Effector CD4-positive, alpha-beta T cell (primary cell): ENCODE measurements at places on chromosomes 12 and 14.
A peak's percentile ranks its signal among the peaks of the same experiment; 100 is the strongest.

GRCh38 chr12:119151445-119152026 is 27.2 kb upstream of the HSPB8 start:
- no peak for DNase-seq

GRCh38 chr12:14365294-14366208 is at the start of gene ATF7IP:
Gene ATF7IP (plus strand): TSS chr12:14365682. CDS start chr12:14423916, 58,234 bp downstream.
- DNase-seq = peak; percentile 89

DNA sequence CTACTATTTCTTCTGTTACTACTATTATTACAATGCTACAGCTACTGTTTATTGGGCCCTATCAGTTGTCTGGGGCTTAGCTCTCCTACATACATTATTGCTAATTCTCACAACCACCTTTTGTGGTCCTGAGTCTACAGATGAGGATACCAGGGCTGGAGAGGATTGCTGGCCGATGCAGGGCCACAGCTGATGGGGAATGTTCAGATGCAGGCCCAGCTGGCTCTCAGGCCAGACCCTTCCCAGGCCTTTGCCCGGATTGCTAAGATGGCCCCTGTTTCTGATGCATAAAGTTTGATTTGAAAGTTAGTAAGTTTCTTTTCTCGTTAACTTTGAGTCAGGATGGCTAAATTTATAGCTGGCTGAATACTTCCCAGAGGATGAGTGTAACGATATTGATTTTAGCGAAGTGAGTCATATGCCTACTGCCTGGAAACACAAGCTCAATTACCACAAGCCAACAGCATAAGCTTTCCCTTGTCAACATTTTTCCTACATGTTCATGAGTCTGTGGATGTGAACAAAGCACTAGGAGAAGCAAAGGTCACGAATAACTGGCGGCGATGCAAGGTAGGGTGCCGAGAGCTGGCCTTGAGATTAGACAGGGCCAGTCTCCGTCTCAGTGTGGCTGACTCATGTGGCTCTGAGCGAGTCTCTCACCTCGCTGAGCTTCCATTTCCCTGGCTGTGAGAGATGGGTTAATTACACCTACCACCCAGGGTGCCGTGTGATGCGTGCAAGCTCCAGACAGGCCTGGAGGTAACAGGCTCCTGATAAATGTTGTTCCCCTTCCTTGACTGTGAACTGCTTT is 111.0 kb downstream of the BEGAIN start:
- DNase-seq = no peak

- DNase-seq = no peak
Measured at GRCh38 chr14:20436363-20436755, 393 bp upstream of the KLHL33 start.

DNA sequence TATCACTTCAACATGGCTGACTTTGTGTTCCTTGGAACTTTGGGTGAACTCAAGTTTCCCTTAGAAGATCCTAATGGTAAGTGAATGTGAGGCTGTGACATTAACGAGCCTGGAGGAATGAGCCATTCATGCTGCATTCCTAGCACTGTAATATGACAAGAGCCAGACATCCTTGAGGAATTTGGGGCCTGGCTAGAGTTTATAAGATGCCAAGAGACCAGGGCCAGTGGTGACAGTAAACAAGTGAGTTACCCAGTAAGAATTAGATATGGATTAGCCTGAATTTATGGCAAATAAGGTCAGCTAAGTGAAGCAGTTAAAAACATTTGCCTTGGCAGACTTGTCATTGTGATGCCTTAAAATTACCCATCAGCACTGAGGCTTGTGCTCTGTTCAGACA is 232.4 kb downstream of the AKAP6 start:
- no peak for DNase-seq

GRCh38 chr12:81077686-81078441 is at the start of gene ACSS3:
Gene ACSS3 (plus strand): TSS chr12:81078079. CDS start chr12:81078121, 42 bp downstream.
- no peak for DNase-seq

DNA sequence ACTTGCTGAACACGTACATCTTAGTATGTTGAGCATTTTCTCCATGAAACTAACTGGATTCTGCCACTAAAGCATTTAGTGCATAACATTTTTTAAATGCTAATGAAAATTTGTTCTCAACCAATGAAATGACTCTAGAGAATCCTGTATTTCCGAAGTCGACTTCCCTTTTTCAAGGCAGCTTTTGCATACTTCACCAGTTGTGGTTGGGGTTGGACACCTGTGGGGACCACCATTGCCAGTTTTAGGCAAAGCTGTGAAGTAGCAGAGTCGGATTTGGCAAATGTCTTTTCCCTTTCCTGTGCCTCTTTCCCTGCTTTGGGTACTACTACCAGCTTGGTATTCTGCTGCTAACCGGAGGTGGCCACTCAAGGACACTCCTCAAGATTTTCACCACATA is 349.2 kb downstream of the BCAT1 start:
- no peak for DNase-seq
